ENCODE measurements at places on chromosomes 13 and 19. TPM values are rescaled to one million over a fixed set of nuclear protein-coding genes. Genes with fewer than 3 reads are reported as not detected.

DNA sequence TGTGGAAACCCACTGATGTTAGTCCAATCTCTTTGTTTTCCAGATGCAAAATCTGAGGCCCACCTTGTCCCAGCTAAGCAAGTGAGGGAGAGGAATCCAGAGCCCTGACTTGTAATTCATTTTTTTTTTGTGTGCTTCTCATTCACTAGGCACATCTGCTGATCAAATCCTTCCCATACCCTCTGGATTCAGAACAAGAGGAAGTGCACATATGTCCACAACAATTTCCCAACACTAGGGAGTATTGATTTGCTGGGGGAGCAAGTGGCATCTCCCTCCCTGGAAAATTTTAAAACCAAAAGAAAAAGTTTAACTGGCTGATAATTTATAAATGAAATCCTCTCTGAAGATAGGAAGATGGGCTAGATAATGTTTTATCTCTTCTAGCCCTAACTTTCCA lies 94.6 kb upstream of the RFC3 start:
- peaks cover 37% of the 10 kb centered on the region for H3K4me1 ChIP-seq
- no peak overlapping the region for H3K4me3 ChIP-seq
- no peaks in the 10 kb centered on the region for H3K27me3 ChIP-seq
- peak overlapping the region; percentile 11 for H3K27ac ChIP-seq

Gene FCAR
- 0.26 TPM for total RNA-seq

DNA sequence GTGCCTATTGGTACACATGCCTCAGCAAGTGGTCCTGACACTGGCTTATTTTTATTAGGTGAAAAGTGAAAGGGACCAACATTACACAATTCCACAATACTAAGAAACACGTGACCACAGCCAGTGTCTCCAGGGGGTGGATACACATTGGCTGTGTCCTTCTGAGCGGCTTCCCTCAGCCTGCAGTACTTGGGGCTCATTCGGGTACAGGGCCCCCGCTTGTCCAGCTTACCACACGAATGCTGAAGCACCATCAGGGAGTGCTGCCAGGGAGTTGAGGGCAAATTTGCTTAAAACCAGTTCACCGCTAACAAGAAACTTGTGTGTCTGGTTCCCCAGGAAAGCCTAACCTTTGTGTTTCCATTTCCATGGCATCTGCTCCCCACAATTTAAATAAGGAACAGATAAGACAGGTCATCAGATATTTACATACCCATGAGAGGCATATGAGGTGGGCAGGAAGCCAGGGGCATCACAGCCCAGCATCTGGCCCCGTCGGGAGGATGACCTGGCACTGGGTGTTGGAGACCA lies 23.3 kb downstream of the PBX4 start:
- no peak overlapping the region for H3K27ac ChIP-seq
- no peaks in the 10 kb centered on the region for H3K4me1 ChIP-seq
- DNase-seq = no peak
- H3K36me3 ChIP-seq = no peaks in the 10 kb centered on the region

DNA sequence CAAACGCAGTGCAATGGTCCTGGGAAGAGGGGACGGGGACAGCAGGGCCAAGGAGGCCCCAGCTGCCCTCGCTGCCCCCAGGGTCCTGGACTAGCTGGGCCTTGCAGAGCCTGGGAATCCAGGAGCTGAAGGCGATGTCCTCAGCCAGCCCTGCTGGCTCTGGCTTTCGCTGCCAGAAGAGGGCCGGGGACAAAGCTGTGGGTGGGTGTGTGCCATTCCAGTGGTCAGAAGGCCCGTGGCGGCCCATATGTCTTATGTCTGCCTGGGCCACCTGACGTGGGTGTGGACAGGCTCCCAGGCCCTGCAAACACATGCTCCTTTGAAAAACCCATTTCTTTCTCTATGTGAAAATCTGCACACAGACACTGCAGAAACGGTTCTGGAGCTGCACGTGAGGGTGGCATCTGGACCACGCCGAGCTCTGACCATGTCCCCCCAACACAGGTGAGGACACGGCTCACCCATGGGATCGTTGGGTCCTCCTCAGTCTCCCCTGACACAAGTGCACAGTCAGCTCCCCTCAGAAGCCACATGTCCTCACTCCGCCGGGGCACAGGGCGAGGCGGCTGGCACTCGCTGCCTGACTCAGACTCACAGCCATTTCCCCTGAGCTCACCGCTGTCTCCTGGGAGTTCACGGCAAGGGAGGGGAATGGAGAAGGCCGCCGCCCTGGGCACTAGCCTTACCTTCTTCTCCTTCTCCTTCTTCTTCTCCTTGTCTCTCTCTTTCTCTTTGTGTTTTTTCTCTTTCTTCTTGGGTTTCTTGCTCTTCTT lies 16.9 kb downstream of the IZUMO4 start:
- H3K36me3 ChIP-seq = peaks cover 100% of the 10 kb centered on the region
- no peak for DNase-seq
- no peaks in the 10 kb centered on the region for H3K4me1 ChIP-seq

GRCh38 chr13:90800082-90800746 lies 547.3 kb upstream of the MIR17HG start:
- no peaks in the 10 kb centered on the region for H3K36me3 ChIP-seq
- H3K27me3 ChIP-seq = no peaks in the 10 kb centered on the region
- H3K4me1 ChIP-seq = no peaks in the 10 kb centered on the region
- no peak overlapping the region for H3K4me3 ChIP-seq

- H3K27ac ChIP-seq = no peak overlapping the region
- no peaks in the 10 kb centered on the region for H3K36me3 ChIP-seq
- no peak overlapping the region for H3K4me3 ChIP-seq
- no peaks in the 10 kb centered on the region for H3K27me3 ChIP-seq
- DNase-seq = no peak
Measured at GRCh38 chr13:47239025-47239424, 342.2 kb upstream of the HTR2A start.

Gene ZNF566
- 8.1 TPM for total RNA-seq

- no peaks in the 10 kb centered on the region for H3K27me3 ChIP-seq
- no peak overlapping the region for H3K4me3 ChIP-seq
- no peaks in the 10 kb centered on the region for H3K36me3 ChIP-seq
Measured at GRCh38 chr13:50415428-50415827, 400.2 kb downstream of the KCNRG start.

- no peaks in the 10 kb centered on the region for H3K27me3 ChIP-seq
- H3K4me3 ChIP-seq = no peak overlapping the region
- no peak for DNase-seq
- no peaks in the 10 kb centered on the region for H3K36me3 ChIP-seq
- H3K27ac ChIP-seq = no peak overlapping the region
Measured at GRCh38 chr13:47237571-47237970, 340.7 kb upstream of the HTR2A start.

- H3K4me3 ChIP-seq = no peak overlapping the region
- DNase-seq = no peak
- H3K4me1 ChIP-seq = no peaks in the 10 kb centered on the region
- H3K27ac ChIP-seq = no peak overlapping the region
- no peaks in the 10 kb centered on the region for H3K27me3 ChIP-seq
Measured at GRCh38 chr19:44626048-44626624, 12.8 kb downstream of the IGSF23 start.

Gene ZNF486
- 1.2 TPM for total RNA-seq

- no peak overlapping the region for H3K27ac ChIP-seq
- H3K4me3 ChIP-seq = no peak overlapping the region
- no peaks in the 10 kb centered on the region for H3K27me3 ChIP-seq
Measured at GRCh38 chr13:29975283-29975682, 124.9 kb upstream of the UBL3 start.

Gene C1QTNF9B
- not detected for total RNA-seq

Gene FGF14
- 2.2 TPM for total RNA-seq

Gene KIR2DL4
- total RNA-seq = not detected

GRCh38 chr19:12664406-12665280 lies 1.9 kb downstream of the MAN2B1 start:
- peaks cover 59% of the 10 kb centered on the region for H3K36me3 ChIP-seq
- no peaks in the 10 kb centered on the region for H3K27me3 ChIP-seq
- H3K4me1 ChIP-seq = peaks cover 29% of the 10 kb centered on the region
- no peak overlapping the region for H3K4me3 ChIP-seq

DNA sequence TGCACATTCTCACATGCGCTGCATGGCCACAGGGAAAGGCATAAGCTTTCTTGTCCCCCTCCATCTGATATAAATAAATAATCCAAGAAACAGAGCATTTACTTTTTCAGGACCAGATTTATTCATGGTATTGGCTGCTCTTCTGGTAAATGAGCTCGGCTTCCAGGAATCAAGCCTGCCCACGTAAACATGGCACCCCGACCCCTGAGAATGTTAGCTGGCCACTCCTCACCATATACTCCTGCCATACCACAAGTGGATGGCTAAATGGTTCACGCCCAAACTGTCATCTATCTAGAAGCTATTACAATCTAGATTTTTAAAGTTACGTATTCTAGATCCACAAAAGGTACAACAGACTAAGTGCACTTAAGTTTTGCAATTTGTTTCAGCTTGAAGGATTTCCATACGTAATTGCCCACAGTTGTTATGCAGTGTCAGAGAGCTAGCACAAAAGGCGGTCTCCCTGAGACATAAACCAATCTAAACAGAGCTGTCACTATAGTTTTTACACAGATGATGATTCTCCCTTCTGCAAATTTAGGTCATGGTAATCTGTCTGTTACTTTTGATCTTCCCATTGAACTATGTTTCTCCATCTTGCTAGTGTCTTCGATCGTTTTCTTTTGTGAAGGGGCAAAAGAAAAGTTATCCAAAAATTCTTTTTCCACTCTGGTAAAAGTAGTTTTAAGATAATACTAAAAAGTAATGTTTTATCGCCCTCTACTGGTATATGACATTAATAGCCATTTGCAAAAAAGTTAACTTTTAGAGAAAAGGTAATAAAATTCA lies 16.2 kb upstream of the FOXO1 start:
- no peaks in the 10 kb centered on the region for H3K36me3 ChIP-seq

- no peaks in the 10 kb centered on the region for H3K36me3 ChIP-seq
- peaks cover 88% of the 10 kb centered on the region for H3K4me1 ChIP-seq
- H3K27me3 ChIP-seq = no peaks in the 10 kb centered on the region
Measured at GRCh38 chr19:1843646-1844394, 4.5 kb downstream of the REXO1 start.

DNA sequence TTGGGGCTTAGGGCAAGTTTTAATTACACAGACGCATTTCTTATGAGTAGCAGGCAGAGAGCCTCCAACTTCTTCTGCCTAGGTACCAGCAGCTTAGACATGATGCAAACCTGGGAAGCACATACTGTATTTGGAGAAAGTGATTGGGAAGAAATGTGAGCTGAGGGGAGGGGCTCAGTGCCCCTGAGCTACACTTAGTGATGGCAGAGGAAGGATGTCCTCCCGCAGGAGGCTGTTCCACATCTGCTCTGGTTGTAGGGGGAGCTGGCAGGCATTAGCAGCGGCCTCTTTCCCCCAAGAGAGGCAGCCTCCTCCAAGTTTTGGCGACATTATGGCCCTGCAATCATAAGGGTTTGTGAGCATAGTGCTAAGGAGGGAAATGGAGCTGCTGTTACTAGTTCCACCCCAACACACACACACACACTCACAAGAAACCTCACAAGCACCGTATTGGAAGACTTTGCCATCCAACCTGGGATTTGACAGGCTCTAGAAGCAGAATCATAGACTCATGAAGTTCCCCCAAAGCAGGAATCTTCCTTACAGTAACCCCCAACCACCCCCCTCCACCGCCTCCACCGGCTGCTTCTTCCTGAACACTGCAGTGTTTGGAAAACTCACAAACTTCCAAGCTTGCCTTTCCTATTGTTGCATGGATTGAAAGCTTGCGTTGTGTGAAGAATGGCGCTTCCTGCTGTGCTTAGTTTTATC lies 3.3 kb downstream of the ALOX5AP start:
- peaks cover 5% of the 10 kb centered on the region for H3K4me1 ChIP-seq
- no peaks in the 10 kb centered on the region for H3K27me3 ChIP-seq
- no peak for DNase-seq

GRCh38 chr13:33542309-33543088 lies 256.9 kb upstream of the STARD13 start:
- H3K27ac ChIP-seq = peak overlapping the region; percentile 100
- peak; percentile 99 for DNase-seq
- no peaks in the 10 kb centered on the region for H3K27me3 ChIP-seq

DNA sequence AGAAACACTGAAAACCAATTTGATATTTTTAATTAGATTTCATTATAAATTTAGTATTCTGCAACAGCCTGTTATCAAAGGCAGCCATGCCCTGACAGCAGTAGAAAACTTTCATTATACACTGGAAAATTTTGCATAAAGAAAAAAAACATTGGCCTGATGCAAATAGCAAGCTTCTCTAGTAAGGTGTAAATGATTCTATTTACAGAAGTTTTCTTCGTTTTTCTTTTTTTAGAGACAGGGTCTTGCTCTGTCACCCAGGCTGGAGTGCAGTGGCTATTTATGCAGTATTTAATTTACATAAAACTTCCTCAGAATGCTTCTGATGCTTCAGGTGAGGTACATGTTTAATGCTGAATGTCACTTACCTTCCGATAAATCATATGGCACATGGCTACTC lies 67.0 kb downstream of the ABCC4 start:
- H3K4me3 ChIP-seq = no peak overlapping the region
- H3K4me1 ChIP-seq = no peaks in the 10 kb centered on the region
- H3K36me3 ChIP-seq = no peaks in the 10 kb centered on the region
- no peaks in the 10 kb centered on the region for H3K27me3 ChIP-seq
- no peak for DNase-seq
- H3K27ac ChIP-seq = no peak overlapping the region

DNA sequence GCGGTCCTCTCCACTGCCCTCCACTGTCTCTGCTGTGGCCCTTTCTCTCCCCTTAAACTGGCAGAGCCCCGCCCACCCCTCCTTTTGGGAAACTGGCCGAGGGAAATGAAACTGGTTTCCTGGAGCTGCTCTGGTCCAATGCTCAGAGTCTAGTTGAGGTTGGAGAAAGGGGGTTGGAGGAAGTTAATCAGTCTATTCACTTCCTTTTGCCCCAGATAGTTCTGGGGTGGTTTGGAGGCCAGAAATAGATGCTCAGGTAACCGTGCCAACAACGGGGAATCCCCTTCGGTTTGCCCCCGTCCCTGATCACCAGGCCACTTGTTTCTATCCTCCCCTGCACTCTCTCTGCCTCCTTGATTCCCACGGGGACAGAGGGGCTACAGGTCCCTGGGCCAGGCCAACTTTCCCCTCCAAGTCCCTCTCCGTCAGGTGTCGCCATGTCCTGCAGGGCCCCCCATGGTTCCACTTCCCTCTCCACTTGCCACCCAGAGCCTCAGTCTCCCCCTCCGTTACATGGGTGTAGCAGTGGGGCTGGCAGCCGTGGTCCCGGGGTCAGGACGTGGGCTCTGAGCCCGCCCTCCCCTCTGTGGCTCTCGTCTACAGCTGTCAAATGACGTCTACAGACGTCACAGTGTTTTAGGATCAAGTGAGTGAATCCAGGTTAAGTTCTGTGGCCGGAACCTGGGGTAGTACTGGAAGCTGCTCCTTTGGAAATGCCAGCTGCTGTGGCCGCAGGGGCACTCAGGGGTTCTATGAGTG lies at the start of gene IL4I1:
IL4I1 (minus strand) TSS at position 25 of the 759 bp plus-strand sequence. CDS start 727 bp downstream, outside the sequence.
- peaks cover 4% of the 10 kb centered on the region for H3K27me3 ChIP-seq
- H3K4me3 ChIP-seq = no peak within 1 kb of the TSS
- DNase-seq = peak; percentile 73
- H3K36me3 ChIP-seq = no peaks in the 10 kb centered on the region
- peak within 1 kb of the TSS; percentile 89 for H3K27ac ChIP-seq
- no peaks in the 10 kb centered on the region for H3K4me1 ChIP-seq

Data from heart left ventricle (tissue), 16 donors.